NCI-H774 (cell line): ENCODE measurements at places on chromosomes 5 and 9.

DNA sequence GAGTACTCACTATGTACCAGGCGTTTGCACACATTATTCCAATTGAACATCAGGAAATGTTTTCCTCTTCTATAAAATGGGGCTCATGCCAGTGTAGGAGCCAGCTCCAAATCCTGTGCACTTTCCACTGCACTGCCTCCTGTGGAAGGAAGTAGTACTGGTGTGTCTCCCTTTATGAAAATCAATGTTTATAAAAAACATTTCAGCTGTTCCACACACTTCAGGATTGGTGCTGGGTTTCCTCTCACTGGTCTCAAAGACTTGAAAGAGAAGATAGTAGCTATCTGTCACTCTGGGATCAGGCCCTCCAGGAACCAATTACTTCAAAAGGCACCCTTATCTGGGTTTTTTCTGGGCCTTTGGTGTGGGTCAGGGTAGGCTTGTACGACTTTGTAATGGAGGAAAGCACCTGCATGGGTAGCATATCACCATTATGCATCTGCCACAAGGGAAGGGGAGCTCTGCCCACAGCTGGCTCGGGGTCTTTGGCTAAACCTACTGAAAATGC lies 32.5 kb downstream of the RAB14 start:
- no peak for DNase-seq

GRCh38 chr9:73269430-73270101 lies 117.9 kb downstream of the ANXA1 start:
- no peak for DNase-seq

GRCh38 chr5:142857405-142857804 lies 87.2 kb downstream of the ARHGAP26 start:
- DNase-seq = no peak

DNA sequence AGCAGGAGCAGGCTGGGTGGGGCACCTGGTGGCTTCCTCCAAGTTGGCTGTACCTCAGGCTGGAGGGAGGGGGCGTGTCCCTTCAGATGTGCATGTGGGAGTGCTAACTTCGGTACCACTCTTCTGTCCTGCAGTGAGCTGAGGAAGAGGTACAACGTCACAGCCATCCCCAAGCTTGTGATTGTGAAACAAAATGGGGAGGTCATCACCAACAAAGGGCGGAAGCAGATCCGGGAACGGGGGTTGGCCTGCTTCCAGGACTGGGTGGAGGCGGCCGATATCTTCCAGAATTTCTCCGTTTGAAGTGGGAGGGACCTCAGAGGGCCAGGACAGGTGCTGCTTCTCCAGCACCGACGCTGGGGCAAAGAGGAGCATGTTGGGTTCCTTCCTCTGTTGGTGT lies 9.3 kb downstream of the NXNL2 start:
- DNase-seq = no peak

DNA sequence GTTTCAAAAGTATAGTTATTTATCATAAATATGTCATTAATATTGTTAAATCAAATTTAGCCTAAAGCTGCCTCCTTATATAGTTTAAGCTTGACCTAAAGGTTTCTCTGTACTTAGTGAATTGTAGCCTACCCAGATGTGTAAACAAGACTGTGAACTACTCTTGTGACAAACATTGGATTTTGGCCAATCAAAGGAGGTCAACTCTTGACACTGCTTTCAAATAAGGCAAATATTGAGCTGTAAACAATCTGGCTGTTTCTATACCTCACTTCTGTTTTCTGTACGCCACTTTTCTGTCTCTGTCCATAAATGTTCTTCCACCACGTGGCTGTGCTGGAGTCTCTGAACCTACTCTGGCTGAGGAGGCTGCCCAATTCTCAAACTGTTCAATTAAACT lies 51.2 kb downstream of the FXN start:
- DNase-seq = peak; percentile 41

DNA sequence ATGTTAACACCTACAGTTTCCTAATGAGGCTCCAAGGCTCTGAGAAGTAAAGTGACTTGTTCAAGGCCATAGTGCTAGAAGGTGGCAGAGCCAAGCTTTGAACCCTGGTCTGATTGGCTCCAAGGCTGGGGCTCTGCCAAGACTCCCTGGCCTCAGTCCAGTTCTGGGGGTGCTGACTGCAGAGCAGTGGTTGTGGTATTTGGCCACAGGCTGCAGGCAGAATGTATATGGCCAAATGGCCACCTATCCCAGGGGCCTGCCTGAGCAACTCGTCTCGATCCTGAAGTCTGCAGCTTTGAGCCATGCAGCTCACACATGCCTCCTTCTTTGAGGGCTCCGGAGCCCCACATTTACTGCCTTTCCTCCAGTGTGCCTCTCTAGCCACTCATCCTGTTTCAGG lies 9.7 kb upstream of the NEK6 start:
- no peak for DNase-seq

DNA sequence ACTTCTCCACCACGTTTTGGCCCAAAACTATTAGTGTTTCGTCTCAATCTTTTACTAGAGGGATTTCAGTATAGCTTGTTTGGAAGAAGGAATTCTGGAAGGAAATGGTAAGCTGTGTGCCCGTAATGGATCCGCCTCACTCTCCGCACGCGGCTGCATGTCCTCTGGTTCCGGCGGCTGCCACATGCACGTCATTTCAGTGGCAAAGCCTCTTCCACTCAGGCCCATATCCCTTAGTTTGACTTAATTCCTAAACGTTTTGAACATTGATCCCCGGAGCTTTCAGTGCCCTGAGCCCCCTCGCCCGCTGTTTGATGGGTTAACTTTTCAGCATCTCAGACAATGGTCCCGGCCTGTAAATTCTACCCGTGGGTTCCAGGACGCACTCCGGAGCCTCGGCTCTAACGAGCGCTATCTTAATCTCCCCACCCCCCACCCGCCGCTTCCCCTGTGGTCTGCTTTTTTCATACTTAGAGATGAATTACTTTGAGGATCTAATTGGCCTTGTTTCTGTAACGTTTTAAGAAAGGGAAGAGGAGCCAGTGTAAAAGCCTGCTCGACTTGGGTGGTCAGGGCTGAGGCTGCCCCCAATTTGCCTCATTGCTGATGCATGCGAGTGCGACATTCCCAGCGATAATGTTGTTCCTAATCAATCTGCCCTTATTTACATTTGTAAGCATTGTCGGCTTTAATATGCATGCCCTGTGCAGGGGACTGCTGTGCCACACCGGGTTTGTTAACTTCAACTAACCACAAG lies 4.6 kb downstream of the PTCH1 start:
- no peak for DNase-seq

DNA sequence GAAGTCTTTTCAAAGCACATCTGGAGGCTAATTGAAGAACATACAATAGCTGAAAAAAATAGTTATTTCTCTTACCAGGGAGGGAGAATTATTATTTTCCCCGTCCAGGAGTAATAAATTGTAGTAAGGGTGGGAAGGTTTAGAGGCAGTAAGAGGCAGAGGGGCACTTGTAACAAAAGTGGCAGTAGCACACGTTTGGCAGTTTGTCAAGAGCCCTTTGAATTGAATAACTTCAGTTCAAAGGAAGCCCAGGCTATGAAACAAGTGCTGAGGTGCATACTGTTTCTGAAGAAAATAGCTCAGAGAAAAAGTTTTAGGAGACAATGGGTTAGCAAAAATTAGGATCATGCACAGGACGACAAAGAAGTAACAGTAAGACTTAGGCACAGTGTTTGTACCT lies 451.3 kb downstream of the LRRC70 start:
- no peak for DNase-seq

DNA sequence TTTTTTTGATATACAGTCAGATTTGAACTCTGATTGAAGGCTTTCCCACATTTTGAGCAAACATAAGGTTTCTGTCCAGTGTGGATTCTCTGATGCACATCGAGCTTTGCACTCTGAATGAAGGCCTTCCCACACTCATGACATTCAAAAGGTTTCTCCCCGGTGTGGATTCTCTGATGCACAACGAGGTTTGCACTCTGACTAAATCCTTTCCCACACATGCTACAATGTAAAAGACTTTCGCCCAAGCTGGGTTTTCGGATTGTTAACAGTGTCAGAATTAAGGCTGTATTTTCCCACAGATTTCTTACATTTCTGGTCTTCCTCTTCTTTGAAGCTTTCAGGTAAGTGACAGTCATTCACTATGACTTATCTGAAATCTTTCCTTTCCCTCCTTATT lies 44.3 kb downstream of the GHR start:
- no peak for DNase-seq

DNA sequence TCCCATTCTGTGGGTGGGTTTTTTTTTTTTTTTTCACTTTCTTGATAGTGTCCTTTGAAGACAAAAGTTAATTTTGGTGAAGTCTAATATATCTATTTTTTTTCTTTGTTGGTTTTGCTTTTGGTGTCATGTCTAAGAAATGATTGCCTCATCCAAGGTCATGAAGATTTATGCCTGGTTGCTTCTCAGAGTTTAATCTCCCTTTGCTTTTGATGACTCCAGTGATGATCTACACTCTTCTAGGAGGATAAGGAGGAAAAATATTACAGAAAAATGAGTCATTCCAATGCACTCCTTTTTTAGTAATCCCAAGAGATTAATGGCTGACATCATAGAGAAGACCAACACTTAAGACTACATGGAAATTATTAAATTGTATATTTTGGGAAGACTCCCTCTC lies 79.7 kb upstream of the ICE1 start:
- no peak for DNase-seq

DNA sequence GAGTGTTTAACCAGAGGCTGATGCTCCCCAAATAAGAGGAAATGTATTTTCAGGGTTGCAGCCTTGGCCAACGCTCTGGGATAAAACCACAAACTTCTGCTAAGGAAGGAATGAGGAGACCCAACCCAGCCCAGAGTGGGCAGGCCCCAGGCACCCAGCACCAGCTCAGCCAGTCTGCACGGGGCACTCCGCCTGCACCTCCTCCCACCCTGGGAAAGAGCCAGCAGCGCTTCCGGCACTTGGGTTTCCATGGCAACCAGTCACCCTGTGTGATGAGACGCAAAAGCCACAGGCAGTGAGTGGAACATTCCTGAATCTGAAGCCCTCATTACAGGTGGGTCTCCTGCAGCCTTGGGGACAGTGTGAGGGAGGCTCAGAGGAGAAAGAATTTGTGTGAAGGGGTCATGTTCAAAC lies 85.2 kb upstream of the ZBTB43 start:
- peak; percentile 84 for DNase-seq

GRCh38 chr5:145775411-145775810 lies 59.7 kb downstream of the PRELID2 start:
- no peak for DNase-seq

DNA sequence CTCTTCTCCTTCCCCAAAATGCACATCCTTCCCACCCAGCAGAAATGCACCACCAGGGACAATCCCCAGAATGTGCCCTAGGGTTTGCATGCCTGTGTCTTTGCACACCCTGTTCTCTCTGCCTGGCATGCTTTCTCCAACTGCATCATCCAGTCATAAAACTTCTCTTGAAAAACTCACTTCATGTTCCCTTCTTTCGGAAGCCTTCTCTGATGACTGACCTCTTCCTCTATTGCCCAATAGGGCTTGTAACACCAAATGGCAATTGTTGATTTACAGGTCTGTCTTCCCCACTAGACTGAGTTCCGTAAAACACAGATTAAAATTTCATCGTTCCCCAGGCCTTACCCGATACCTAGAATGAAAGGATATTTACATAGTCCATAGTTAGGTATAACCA lies 83.1 kb upstream of the SPOCK1 start:
- no peak for DNase-seq

GRCh38 chr5:121430538-121430937 lies 421.1 kb upstream of the FTMT start:
- DNase-seq = no peak

- DNase-seq = no peak
These were observed 12.6 kb downstream of the FOXD1 start for GRCh38 chr5:73435759-73436534.

GRCh38 chr5:111765613-111766571 lies 8.9 kb upstream of the NREP start:
- no peak for DNase-seq

DNA sequence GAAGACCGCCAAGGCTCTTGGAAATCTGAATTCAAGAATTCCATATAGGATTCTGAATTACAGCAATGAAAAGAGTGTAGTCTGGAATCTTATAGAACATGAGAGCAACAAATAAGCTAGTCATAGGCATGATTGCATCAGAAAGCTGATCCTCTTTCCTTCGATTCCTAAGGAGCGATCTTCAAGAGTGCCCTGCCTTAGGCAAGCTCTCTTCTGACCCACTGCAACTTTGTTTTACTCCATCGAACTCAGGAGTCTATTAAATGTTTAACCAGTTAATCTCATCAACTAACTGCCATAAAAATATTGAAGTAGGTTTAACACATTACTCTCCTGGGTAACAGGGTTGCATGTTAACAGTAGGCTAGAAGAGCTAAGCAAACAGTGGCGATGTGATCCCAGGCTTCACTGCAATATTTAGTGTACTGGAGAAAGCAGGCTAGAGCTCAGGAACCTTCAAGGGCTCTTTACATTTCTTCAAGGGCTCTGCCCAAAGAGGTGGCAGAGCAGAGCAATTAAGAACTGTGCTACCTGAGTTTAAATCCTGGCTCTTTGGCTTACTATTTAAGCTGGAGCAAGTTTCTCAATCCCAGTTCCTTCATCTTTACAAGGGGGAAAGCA lies 146.3 kb downstream of the RORB start:
- no peak for DNase-seq

- no peak for DNase-seq
These were observed 15.2 kb downstream of the ENHO start for GRCh38 chr9:34507556-34507955.
